MG63 (cell line): ENCODE measurements at places on chromosomes 13 and 19. TPM values are rescaled to one million over a fixed set of nuclear protein-coding genes. Genes with fewer than 3 reads are reported as not detected.
A peak's percentile ranks its signal among the peaks of the same experiment; 100 is the strongest.

DNA sequence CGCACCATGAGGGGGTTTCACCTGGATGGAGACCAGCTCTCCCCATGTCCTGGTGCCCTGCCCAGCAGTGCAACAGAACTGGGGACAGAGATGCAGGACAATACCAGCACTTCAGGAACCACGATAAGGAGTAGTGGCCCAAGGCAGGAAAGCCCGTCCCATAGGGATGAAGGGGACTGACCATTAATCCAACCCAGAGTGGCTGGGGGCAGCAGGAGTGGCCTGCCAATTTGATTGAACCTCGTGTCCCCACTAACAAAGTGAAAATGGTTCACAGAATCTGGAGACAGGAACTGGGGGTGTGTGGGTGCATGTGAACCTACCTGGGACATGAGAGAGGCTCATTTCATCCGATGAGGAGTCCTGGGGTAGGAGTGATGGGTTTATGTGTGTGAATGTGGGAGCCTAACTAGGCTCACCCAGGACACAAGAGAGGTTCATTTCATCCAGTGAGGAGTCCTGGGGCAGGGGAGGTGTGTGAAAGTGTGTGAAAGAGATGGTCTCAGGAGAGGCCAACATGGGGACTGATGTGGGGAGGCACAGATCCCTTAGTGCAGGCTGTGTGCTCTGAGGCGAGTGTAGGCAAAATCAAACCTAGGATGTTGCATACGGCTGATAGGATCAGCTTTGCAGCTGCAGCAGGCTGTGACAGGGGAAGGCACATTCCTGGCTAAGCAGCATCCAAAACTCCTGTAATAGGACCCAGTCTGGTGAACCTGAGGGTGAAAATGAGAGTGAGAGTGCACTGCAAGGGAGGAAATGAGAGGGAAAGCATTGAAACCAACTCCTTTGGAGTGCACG lies 98.2 kb downstream of the ZNF429 start:
- DNase-seq: no peak

DNA sequence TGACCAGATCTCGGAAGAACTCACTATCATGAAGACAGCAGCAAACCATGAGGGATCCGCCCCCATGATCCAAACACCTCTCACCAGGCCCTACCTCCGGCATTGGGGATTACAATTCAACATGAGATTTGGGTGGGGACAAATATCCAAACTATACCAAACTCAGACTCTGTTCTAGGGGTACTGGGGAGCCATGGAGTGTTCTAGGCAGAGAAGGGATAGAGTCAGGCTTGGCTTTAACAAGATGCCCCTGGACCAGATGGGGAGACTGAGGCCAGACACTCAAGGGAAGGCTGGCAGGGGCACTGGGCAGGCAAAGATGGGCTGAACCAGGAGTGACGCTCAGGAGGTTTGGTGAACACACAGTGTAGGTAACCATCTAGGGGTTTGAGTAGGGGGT lies 11.9 kb upstream of the SCN1B start:
- DNase-seq: no peak

DNA sequence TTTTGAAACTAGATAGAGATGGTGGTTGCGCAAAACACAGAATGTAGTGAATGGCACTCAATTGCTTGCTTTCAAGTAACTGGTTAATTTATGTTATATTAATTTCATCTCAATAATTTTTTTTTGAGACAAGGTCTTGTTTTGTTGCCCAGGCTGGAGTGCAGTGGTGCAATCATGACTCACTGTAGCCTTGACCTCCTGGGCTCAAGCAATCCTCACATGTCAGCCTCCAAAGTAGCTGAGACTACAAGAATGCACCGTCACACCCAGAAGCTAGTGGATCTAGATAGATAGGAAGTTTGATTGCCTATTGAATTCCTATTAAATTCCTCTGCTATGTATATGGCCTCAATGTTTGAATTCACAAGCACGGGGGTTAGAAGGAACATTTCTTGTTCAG lies 26.4 kb upstream of the ADGRE2 start:
- no peak for DNase-seq

GRCh38 chr13:103203735-103204330 lies 137.6 kb upstream of the SLC10A2 start:
- DNase-seq: no peak

GRCh38 chr19:54918499-54918898 lies 12.6 kb downstream of the NCR1 start:
- DNase-seq: no peak

DNA sequence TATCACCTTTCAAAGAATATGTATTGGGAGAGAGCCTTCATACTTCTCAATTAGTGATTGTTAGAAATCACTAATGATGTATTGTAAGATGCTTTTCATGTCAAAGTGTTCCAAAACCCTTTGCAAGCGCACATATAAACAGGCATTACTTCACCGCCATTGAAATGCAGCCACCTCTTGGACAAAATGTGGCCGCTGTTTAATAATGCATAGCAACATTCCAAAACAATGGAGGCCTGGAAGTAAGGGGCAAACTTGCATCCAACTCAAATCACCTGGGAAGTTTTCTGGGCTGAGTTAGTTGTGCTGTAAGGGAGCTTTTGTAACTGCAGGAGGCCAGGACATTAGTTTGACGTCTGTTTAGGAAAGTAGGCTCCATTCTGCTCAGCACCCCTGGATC lies 438.1 kb downstream of the FGF9 start:
- DNase-seq: no peak

GRCh38 chr19:16343156-16343555 lies 18.5 kb downstream of the KLF2 start:
- DNase-seq: no peak

DNA sequence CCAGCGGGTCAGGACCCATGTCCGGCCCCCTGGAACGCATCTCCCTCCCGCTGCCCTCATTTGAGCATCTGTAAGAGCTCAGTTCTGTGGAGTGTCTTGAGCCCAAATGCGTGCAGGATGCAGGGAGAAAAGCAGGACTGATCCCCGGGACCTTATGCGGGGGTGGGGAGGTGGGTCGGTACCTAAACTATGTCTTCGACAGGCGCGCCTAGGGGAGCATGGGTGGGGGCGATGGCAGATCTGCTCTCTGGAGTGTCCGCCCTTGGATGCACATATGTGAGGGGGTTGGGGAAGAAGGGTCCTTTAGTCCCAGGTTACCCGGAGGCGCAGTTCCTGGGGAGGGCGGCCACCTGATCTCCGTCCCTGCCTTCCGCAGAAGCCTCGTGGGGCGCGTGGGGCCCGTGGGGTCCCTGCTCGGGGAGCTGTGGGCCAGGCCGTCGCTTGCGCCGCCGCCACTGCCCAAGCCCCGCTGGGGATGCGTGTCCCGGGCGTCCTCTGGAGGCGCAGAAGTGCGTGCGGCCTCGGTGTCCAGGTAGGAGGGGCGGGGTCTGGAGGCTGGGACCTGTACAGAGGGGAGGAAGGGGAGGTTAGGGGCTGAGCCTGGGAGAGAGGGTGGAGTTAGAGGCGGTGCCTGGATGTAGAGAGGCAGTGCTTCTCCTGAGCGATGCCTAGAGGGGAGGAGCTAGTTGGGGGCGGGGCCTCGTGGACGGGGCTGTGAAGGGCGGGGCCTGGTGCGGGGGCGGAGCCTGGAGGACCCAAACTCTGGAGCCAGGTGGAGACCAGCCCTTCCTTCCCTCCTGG lies 2.9 kb downstream of the CILP2 start:
- DNase-seq: peak; percentile 50

- DNase-seq: no peak
Measured at GRCh38 chr13:67137044-67137735, 92.9 kb downstream of the PCDH9 start.

- DNase-seq: no peak
Measured at GRCh38 chr19:50850738-50851137, 4.0 kb upstream of the KLK3 start.

GRCh38 chr19:10431254-10431942 lies 11.1 kb downstream of the PDE4A start:
- DNase-seq: peak; percentile 59

DNA sequence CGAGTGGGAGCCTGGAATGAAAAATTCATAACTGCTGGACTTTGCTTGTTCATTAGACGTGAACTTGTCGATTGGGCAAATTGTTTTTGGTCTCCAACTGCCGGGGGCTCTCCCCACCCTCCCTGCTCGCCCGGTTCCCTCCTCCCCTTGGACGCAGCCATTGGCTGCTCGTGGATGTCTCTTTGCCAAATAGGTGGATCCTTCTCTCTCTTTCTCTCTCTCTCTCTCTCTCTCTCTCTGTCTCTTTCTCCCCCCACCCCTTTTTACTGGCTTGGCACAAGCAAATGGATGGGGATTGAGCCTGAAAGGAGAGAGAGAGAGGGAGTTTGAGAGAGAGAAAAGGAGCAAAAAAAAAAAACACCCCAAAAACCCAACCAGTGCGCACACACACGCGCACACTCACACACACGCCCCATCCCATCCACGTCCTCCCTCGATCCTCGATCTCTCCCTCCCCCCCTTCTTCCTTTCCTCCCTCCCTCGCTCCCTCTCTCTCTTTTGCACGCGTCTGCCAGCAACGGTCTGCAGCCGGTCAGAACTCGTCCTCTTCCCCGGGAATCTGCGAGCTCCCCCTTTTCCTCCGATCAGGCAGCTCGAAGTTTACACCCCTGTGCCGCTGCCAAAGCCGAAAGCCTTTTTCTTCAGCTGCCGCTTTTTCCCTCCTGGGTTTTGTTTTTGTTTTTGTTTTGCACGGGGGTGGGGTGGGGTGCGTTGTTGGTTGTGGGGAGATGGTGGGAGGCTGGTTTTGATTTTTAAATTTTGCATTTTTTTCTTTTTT lies 27.8 kb downstream of the NFIX start:
- peak; percentile 100 for DNase-seq

GRCh38 chr13:102310691-102311418 lies 91.0 kb downstream of the FGF14 start:
- DNase-seq: no peak

- no peak for DNase-seq
Measured at GRCh38 chr19:42442833-42443232, at the start of gene CXCL17. Gene CXCL17 (minus strand): TSS chr19:42442946. CDS start chr19:42442832, 114 bp downstream.

GRCh38 chr13:110811771-110812120 lies 98.2 kb downstream of the ING1 start:
- DNase-seq: no peak

DNA sequence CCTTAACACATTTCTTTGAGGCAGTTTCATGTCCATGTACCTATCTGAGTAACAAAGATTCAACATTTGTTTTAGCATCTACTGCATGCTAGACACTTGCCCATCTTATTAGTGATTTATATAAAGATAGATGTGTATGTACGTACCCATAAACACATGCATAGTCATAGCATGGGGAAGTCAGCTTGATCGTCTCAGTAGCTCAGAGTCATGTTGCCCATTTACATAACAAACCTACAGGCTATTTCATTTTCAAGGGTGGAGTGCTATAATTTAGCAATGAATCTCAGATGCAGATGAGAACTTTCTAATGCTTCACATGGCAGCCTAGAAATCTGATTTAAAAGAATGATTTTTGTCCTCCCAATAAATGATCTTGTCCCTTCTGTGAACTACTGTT lies 23.5 kb downstream of the FLT1 start:
- no peak for DNase-seq

- DNase-seq: no peak
Measured at GRCh38 chr13:51246418-51247277, 24.4 kb downstream of the FAM124A start.

GRCh38 chr19:12117201-12117970 lies 22.8 kb downstream of the ZNF20 start:
- no peak for DNase-seq

DNA sequence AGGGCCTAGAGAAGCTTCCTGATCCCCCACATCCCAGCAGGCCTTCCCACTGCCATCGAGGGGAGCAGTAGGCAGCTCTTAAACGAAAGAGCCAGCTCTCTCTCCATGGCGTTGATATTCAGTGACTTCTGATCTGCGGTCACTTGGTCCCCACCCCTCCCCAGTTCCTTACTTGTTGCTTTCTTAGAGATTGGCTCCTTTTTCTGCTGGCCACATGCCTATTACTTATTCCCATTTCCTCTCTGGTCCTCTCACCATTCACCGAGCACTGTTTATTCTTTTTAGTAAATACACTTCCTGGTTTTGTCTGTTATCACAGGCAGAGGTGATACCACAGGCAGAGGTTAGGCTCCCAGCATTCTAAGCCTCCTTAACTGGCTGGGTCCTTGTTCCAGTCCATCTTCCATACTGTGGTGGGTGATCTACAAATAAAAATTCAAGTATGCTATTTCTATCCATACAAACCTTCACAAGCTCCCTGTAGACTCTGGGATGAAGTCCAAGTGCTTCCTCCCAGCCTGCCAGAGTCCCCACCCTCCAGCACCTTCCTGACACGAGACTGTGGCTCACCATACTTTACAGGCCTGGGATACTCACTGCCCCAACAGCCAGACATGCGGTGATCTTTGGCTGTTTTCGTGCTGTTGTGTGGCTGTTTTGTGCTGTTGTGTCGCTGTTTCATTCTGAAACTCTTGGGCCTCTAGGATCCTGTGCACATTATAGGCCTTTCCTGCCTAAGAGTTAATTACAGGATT lies 315.9 kb downstream of the ATP8A2 start:
- peak; percentile 58 for DNase-seq

- DNase-seq: peak; percentile 13
Measured at GRCh38 chr19:31586282-31586681, 237.0 kb upstream of the TSHZ3 start.

- no peak for DNase-seq
Measured at GRCh38 chr13:110597041-110597689, 18.2 kb upstream of the NAXD start.

- no peak for DNase-seq
Measured at GRCh38 chr13:97003071-97003470, 8.8 kb upstream of the OXGR1 start.

DNA sequence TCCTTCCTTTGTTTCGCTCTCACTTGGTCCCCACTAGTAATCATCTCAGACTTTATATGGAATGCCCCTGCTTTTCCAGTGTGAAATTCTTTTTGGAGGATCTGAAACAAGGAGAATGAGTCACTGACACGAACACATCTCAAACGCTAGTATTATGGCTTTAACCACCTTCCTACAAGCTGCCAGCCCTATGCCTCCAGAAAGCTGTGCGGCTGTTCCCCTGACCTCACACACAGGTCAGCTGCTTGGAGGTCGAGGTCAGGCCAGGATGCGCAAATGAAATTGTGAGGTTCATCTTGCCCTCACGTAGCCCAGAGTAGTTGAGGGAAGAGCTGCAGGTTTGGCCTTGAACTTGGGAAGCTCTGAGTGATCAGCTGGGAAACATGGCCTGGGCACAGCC lies 449.8 kb downstream of the FGF9 start:
- DNase-seq: no peak

- no peak for DNase-seq
Measured at GRCh38 chr13:71867131-71867814, at the start of gene DACH1. Gene DACH1 (minus strand): TSS chr13:71867204.

- no peak for DNase-seq
Measured at GRCh38 chr19:53657778-53658177, 26.0 kb downstream of the DPRX start.

The CBLC gene
- total RNA-seq: not detected in 2 replicates

The SLC25A41 gene
- not detected in 2 replicates for total RNA-seq

The TNFRSF19 gene
- total RNA-seq: 0.27 and 1.3 TPM in 2 replicates

The HSD17B14 gene
- not detected in 2 replicates for total RNA-seq

The MCEMP1 gene
- not detected in 2 replicates for total RNA-seq

The FGF21 gene
- not detected in 2 replicates for total RNA-seq

The SIGLEC7 gene
- not detected in 2 replicates for total RNA-seq

The SIGLEC10 gene
- total RNA-seq: not detected in 2 replicates

The CEACAM16 gene
- total RNA-seq: 0.92 TPM in 1 of 2 replicates, not detected in the other
